Muscle of arm (tissue), 14 donors: ENCODE measurements at places on chromosomes 13 and 19. TPM values are rescaled to one million over a fixed set of nuclear protein-coding genes. Genes with fewer than 3 reads are reported as not detected.

GRCh38 chr13:32164622-32165268, 133.2 kb downstream of the FRY start:
- DNase-seq, result peak; percentile 31

GRCh38 chr13:42996584-42996983, 4.5 kb upstream of the EPSTI1 start:
- no peak for DNase-seq

- DNase-seq, result no peak
Observed at GRCh38 chr19:46536391-46536790, 40.7 kb upstream of the PNMA8B start.

GRCh38 chr13:38415233-38415632, 65.6 kb downstream of the UFM1 start:
- DNase-seq, result no peak

DNA sequence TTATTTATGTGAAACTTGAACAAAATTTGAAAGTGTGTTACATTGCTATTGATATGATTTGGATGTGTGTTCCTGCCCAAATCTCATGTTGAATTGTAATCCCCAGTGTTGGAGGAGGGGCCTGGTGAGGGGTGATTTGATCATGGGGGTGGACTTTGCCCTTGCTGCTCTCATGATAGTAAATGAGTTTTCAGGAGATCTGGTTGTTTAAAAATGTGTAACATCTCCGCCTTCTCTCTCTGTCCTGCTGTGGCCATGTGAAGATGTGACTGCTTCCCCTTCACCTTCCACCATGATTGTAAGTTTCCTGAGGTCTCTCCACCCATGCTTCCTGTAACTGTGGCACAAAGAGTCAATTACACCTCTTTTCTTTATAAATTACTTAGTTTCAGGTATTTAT, 1731.0 kb downstream of the SLITRK5 start:
- no peak for DNase-seq

DNA sequence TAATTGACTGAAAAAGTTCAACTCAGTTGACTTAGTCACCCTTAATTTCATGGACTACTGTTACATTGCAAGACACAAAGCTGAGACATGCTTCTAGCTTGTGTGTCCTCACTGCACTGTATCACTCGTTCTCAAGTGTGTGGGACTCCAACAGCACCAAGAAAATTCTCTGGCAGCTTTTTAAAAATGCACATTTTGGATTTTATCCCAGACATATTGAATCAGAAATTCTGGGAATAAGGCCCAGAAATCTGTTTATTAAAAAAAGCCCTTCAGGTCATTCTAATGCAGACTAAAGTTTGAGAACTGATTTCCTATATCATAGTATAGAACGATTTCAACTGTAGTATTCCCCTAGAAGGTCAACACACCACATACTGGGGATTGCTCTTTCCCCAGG, 1485.3 kb downstream of the PCDH9 start:
- peak; percentile 67 for DNase-seq

The ZNF675 gene
- polyA plus RNA-seq, result 6.0 TPM

The DCT gene
- polyA plus RNA-seq, result 0.10 TPM

The FOXA3 gene
- not detected for polyA plus RNA-seq
